Right forelimb (tissue), 1 donor: ENCODE measurements at places on chromosomes 12 and 14.

DNA sequence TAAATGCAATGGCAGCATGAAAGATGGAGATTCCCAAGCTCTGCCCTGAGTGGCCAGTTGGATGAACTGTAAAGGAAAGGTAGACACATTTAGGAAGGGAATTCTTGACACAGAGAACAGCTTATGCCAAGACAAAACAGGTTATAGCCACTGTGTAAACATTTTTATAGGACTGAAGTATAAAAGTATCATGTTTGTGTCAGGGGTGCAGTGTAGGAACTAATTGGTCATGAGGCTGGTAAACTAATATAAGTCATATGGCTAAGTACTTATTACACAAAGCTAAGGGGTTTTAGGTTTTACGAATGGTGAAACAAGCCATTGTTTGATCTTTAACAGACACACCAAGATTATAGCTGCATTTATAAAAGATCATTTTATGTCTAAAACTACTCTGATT lies 207.7 kb upstream of the SLC16A7 start:
- DNase-seq: no peak

DNA sequence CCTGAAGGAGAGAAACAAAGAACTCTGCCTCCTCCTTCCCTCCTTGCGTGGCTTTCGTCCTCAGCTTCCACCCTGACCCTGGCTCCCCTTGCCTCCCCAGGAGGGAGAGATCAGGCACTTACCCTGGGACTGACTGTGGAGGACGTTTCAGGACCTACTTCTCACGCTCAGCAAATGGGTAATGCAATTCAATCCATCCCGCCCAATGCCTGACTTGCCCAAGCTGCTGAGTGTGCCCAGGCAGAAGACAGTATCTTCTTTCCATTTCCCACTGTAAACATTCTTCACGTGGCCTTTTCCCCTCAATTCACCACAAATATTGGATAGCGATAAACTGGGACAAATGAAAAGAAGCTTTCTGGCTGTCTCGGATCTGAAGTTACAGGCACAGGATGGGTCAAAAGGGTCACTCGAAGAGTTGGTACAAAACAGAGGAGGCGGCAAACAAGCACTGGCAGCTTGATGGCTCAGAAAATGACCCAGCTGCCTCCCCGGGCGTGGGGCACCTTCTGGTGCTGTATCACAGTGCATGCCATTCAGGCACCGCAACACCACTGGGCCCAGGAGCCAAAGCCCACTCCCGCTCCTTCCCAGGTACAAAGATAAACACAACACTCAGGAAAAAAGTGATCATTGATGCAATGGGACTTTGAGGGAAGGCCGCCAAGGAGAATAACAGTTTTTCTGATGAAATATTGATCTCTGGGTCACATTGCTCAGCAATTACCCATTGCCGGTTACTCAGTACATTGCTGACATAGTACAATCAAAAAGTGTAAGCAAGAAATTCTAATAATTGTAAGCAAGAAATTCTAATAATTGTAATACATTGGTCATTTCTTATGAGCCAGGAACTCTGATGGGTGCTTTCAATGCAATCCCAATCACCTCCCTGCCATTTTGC lies 65.8 kb downstream of the TRIM9 start:
- DNase-seq: no peak

GRCh38 chr14:59274991-59275391 lies 86.5 kb downstream of the DAAM1 start:
- DNase-seq: no peak

- DNase-seq: no peak
Measured at GRCh38 chr14:23694085-23694948, 58.2 kb downstream of the DHRS2 start.

- no peak for DNase-seq
Measured at GRCh38 chr14:52021957-52022600, 32.7 kb downstream of the RTRAF start.

- no peak for DNase-seq
Measured at GRCh38 chr12:23533265-23533664, 416.2 kb downstream of the SOX5 start.
